ENCODE measurements at places on chromosomes 13 and 19.

DNA sequence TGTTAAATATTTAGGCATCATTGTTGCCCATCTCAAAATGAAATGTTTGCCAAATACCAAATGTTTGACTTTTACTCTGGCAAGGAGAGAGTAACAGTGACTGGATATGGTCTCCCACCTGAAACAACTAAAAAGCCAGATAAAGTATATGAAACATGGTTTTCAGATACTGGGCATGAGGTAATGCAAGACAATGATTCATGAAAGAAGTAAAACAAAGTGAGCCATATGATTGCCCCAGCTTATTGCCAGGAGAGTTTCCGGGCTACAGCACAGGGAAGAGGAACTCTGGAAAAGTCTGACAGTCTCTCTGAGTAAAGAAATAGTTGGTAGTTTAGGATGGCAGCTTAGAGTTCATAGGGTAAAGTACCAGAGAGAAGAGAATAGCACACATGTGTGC lies 354.6 kb downstream of the DNAJC15 start:
- DNase-seq: no peak

- no peak for DNase-seq
These were observed 132.7 kb upstream of the SLITRK5 start for GRCh38 chr13:87538366-87539052.

GRCh38 chr13:101576977-101577376 lies 124.5 kb downstream of the ITGBL1 start:
- DNase-seq: no peak

- DNase-seq: no peak
These were observed 6.6 kb downstream of the MICOS13 start for GRCh38 chr19:5673752-5674151.
